Stimulated activated CD8-positive, alpha-beta memory T cell treated with anti-CD3 and anti-CD28 coated beads, Interleukin-4, amount 100 ng/mL, for 1 hour (primary cell): ENCODE measurements at places on chromosomes 2 and 18.

DNA sequence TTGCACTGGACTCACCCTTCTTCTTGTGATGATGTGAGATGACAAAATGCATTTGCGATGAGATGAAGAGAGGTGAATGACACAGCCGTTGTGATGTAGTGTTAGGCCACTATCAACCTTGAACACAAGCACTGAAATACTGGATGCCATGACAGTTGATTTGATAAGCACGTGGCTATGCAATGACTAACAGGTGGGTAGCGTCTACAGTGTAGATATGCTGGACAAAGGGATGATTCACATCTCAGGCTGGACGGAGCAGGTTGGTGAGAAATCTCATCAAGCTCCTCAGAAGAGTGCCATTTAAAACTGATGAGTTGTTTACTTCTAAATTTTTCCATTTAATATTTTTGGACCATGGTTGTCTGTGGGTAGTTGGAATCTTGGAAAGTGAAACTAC, 375.8 kb upstream of the LYPD1 start:
- DNase-seq: no peak

DNA sequence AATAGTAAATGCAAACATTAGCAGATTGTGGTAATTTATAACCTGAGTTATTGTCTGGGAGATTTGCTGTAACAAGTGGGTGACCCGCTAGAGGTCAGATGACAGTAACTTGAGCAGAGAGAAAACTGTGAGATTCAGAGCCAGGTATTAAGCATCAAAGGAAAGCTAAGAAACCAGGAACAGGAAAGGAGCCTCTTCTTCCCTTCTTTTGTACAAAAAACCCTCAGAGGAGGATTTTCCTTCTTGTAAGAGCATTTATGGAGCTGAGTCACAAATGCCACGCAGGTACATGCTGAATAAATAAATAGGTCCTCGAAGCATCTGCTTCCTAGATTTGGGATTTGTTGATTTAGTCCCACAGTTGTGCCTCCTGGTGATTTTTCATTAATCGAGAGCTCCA, 146.5 kb downstream of the SH3BP4 start:
- DNase-seq: no peak

- no peak for DNase-seq
Observed at GRCh38 chr18:5414546-5414945, 119.0 kb upstream of the ZBTB14 start.

DNA sequence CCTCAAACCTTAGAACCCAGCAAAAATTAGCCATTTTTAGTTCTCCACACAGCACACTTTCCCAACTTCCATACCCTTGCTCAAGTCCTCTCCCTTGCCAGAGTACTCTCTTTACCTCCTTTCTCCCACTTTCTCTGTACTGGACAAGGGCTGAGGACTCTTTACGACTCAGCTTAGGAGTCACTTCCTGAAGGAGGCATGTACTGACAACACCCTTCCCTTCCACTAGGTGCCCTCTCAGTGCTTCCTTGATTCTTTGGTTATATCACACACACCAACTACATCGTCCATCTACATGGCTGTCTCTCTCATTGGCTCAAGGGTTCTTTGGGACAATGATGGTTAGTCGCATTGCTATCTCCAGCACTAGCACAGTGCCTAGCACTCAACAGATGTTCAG, 5.2 kb upstream of the C18orf63 start:
- DNase-seq: no peak

DNA sequence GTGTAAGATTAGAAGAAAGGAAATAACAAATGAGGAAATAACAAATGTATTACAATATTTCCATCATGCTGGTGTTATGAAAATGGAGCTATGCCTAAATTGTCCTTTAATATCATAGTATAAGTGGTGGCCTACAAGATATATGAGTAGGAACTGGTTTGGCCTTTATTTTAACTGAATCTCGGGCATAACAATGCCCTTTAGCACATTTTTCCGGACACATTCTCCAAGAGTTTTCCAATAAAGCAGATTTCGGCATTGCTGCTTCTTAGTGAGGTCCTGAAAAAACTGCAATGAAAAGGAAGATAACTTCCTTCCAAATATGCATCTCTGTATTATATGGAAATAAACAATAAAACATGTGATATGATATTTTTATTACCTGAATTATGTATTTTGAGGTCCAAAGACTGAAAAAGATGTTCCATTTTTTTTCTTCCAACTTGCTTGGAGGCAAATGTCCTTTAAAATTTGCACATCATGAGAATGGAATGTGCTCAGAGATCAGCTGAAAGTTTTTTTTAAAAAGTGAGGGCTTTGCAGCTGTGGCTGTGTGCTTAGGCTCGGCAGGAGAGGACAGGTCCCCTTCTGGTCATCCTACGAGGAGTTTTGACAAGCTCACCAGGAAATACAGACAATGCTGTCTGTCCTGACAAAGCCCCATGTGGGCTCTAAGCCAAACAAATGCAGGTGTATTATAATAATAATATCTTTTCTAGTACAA, 132.3 kb upstream of the RND3 start:
- DNase-seq: no peak

DNA sequence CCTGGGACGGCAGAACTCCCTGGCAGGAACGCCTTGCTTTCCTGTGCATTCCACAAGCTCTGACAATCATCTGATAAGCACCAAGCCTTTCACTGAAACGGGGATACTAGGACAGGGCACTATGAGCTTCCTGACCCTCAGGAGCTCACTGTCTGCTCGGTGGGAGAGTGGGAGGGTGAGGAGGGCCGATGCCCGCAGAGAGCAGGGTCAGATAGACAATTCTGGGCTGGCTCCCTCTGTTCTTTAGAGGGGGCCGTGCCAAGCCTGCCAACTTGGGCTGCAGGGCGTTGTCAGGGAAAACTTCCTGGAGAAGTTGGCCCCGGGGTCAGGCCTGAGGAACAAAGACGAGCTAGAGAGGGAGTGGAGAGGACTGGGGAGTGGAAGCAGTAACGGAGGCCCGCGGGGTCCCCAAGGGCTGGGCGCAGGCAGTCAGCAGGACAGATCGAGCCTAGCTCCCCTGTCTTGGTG, 82.0 kb downstream of the CTAGE1 start:
- DNase-seq: no peak

DNA sequence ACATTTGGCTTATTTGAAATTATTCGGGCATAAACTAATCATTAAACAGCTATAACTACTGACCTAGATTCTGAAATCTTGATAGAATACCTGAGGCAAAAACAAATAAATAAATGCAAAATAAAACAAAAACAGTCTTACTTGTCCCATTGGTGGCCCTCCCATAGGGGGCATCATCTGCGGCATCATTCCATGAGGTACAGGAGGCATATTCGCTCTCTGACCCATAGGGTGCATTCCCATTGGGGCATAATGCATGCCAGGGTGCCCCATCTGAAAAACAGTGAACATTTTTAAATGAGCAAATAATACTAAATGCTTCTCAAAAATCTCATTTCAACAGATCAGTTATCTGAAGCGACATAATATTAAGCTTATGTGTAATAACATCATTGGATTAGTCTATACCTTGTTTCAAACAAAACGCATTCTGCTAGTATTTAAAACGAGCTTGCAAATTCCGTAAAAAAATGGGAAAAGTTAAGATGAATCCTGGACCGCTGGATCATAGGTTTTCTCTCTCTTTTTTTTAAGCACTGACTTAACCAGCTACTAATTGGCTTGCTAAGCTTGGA, 1.3 kb downstream of the PRPF40A start:
- no peak for DNase-seq

DNA sequence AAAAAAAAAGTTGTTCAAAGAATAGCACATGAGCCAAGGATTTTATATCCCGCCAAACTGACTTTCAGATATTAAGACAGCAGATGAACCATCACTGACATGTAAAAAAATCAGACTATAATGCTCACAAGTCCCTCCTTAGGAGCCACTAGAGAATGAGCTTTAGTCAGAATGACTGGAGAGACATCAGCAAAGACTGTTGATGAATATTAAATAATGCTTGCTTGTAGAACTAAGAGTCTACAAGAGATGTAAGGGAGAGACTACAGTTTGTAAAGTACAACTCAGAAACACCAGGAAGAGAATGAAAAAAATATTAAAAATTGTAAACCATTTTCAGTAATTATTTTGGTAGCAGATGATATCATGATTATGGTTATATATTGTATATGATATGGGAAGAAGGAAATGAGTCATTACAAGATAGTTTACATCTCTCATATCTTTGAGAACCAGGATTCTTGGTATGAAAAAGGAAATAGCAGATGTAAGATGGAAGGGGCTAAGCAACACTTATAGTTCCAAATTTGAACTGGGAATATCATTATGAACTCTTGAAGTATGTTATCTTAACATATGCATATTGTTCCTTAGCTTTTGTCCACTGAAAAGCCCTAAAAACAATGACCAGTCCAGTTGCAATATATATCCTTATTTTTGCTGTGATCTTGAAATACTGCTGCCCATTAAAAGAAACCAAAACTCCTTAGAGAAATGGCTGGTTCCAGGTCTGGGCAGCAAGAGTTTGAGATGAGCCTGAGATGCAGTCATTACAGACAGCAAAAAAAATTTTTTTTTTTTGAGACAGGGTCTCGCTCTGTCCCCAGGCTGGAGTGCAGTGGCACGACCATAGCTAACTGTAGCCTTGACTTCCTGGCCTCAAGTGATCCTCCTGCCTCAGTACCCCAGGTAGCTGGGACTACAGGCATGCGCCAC, 55.7 kb downstream of the PTPN2 start:
- DNase-seq: no peak

DNA sequence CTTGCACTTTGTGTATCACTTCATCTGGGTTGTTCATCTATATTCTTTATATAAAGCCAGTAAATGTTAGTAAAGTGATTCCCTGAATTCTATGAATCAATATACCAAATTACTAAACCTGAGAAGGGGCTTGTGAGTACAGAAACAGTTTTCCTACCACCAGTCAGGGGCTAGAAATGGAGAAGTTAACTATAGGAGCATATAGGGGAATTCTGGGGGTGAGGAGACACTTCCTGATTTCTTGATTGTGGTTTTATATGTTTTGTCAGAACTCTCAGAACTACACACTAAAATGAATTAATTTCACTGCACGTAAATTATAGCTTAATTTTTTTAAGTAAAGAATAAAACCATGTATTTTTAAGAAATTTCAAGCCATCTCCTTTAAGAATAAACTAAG, 93.7 kb downstream of the SESTD1 start:
- DNase-seq: no peak
